Activated gamma-delta T cell treated with anti-CD3 and anti-CD28 coated beads, Interleukin-2, amount 50 U/mL, for 16 hours (primary cell): ENCODE measurements at places on chromosomes 7 and 10.

DNA sequence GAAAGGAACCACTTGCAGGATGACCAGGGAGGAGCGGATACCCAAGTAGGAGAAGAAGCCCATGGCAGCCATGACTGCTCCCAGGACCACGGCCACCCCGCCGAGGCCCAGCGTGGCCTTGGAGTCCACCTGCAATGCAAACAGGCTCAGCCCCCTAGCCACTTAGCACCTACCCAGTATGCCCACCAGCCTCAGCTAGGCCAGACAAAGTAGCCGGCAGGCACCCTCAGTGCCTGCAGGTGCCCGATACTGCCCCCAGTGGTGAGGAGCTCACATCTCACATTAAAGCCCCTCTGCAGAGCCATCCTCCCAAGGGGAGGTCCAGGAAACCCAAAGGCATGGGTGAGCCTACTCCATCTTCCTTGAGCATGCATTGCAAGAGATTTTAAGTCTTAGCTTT lies 6.6 kb downstream of the NPC1L1 start:
- peak; percentile 18 for DNase-seq

DNA sequence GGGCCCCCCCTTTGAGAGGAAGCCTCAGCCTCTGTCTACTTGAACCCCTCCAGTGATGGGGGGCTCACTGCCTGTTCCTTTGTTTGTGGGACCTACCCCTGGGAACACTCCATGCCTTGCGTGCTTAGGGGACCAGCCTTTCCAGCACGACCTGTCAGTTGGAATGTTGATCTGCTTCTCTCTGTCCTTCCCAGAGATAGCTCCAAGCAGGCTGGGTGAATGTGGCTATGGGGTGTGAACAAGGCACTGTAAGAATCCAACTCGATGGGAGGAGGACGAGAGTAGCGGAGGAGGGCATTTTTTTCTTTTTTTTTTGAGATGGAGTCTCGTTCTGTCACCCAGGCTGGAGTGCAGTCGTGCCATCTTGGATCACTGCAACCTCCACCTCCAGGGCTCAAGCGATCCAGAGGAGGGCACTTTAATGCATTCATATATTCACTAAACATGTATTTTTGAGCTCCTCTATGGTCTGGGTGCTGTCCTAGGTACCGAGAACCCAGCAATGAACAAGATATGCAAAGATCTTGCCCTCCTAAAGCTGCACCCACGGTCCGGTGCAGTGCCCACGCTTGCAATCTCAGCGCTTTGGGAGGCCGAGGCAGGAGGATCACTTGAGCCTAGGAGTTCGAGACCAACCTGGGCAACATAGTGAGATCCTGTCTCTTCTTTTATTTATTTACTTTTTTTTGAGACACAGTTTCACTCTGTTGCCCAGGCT lies 8.5 kb downstream of the CLIP2 start:
- no peak for DNase-seq

- DNase-seq, result no peak
These were observed 346.9 kb upstream of the PRKCQ start for GRCh38 chr10:6926971-6927370.

DNA sequence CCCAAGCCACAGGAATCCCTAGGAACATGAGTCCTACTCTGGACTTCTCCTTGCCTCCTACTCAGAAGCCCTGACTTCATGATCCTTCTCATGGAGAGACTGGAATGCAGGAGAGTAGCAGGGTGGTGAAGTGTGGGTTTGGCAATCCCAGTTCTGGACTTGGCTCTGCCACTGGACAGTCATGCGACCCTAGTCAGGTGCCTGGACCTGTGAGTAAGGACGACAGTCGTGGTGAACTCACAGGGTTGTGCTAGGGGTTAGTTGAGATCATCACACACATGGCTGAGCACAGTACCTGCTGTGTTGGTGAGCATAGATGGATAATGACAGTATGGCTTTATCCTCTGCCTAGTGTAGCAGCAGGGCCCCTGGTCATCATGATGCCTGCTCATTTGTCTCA lies 117.9 kb downstream of the LRRC18 start:
- DNase-seq, result no peak

GRCh38 chr7:131012477-131013031 lies 278.5 kb upstream of the KLF14 start:
- DNase-seq, result no peak
